ENCODE measurements at places on chromosomes 12 and 14. TPM values are rescaled to one million over a fixed set of nuclear protein-coding genes. Genes with fewer than 3 reads are reported as not detected.

GRCh38 chr12:94421868-94422740 is 37.6 kb downstream of the CEP83 start:
- DNase-seq, result no peak

DNA sequence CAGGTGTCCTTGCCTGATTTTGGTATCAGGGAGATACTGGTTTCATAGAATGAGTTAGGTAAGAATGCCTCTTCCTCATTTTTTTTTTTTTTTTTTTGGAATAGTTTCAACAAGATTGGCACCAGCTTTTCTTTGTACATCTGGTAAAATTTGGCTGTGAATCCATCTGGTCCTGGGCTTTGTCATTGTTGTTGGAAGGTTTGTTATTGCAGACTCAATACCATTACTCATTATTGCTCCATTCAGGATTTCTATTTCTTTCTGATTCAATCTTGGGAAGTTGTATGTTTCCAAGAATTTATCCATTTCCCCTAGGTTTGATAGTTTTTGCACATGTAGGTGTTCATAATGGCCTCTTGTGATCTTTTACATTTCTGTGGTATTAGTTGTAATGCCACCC is 126.0 kb upstream of the KITLG start:
- DNase-seq, result no peak

DNA sequence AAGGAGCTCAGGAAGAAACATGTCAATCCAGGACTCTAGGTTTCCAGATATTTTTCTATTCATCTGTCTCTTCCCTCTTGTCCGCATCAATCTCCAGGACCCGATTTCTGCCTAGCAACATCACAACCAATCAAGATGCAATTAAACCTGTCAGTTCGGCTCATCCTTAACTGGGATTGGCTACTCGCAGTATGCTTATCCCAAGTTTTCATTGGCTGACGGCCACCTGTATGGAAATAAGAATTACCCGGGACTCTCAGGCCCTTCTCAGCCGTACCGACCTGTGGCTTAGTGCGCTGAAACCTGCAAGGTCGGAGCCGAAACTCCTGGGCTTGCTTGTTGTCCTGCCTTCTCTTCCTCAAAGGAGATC is 20.4 kb upstream of the ATP5MC2 start:
- DNase-seq, result no peak

DNA sequence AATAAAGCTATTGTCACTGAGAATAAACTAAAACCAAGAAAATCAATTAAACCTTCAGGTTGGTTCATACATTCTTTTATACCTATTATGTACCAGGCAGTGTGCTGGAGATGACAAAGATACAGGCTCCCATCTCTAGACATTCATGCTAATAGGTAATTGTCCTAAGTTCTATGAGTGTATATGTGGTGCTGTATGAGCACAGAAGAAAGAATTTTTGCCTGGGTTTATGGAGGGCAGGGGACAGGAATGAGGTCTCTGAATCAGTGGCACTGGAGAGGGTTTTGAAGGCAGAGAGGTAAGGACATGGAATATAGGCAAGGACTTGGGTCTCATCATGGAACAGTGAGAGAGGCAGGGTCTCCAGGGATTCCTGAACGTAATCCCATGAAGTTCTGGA is 38.7 kb downstream of the MAP1LC3B2 start:
- DNase-seq, result no peak

DNA sequence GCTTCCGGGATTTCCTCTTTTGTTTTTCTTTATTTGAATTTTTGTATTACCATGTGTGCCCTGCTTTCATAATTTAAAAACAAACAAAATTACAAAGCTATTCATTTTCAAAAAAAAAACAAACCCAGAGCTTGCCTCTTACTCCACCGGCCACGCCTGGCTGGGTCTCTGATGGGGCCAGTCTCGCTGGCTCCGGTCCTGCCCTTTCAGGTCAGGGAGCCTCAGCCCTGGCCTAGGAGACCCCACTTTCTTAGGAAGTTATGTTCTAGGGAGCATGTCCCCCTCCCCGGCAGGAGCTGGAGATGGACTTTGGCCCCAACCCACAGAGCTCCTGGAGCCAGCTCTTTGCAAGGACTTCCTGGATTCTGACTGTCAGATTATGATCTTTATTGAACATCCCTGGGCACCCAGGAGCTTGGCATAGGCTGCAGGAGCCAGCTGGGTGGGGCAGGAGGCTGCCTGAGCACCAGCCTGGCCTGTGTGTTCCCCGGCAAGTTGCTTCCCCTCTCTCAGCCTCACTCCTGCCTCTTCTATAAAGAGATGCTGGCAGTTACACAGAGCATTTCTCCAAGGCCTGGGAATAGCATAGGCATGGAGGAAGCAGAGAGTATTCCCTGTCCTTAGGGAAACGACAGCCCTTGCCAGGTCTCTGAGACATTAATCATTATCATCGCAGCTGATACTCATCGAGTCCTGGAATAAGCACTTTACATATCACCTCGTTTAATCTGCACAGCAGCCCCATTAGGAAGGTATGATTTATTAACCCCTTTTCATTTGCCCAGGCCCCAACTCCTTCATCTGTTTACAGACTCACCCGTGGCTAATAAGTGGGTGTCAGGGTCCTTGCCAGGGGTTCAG is 3.5 kb downstream of the DEGS2 start:
- no peak for DNase-seq

DNA sequence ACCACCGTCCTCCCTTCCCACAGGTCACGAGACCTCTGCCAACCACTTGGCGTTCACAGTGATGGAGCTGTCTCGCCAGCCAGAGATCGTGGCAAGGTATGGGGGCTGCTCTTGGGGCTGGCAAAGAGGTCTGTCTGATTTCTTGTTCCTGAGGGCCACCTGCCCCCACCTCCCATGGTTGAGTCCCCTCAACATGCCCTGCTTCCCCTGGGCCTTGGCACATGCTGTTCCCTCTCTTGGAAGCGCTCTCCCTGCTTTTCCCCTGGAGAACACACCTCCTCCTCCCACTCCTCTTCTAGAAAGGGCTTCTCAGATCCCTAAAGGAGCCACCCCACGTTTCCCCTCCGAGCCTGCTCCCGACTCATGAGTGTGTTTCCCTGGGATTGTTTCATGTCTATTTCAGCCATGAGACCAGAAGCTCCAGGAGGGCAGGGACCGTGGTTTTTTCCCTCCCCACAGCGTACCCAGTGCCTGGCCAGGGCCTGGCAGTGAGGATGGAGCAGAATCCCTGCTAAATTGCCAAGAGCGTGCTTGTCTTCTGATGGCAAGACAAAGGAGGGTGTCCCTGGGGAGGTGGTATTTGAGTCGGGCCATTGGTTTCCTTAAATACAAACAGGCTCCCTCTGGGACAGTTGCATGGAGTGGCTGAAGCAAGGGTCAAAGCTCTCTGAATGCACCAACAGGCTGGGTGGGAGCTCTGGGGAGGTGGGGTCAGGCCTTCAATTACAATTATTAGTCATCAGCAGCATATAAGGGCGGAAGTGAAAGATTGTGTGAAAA is 34.1 kb downstream of the CYP46A1 start:
- no peak for DNase-seq

GRCh38 chr12:2214411-2214810 is 161.6 kb downstream of the CACNA1C start:
- DNase-seq, result no peak

GRCh38 chr14:87940894-87941293 is 52.1 kb downstream of the GALC start:
- no peak for DNase-seq

DNA sequence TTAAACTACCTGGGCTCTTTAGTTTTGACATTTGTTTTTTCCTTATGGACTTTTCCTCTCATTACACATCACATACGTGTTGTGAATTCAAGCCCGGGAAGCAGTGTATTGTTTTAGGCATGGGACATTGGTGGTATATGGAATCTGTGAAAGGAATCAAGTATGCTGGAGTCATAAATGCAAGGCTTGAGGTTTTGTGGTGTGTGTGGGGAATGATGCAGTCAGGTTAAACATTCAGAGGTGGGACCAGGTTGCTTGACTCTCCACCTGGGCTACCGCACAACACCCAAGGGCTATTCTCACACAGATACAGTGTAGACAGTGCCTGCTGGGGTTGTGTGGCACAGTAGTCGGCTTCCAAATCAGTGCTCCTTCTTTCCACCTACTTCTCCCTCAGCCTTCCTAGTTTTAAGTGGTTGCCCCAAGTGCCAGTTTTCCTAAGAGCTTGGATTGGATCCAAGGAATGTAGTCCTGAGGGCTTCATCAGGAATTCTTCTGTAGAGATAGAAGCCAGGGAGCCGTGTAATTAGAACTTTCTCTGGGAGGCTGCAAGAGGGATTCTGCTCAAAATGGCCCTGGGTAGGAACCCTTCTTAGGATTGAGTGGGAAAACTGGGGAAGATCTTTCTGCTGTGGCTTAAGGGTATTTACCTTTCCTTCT is 243.7 kb downstream of the C12orf75 start:
- DNase-seq, result no peak

Gene STAB2
- total RNA-seq, result not detected

- DNase-seq, result no peak
Observed at GRCh38 chr12:79420146-79420618, 270.6 kb downstream of the PAWR start.

- DNase-seq, result no peak
Observed at GRCh38 chr12:68028647-68029046, 39.4 kb downstream of the IFNG-AS1 start.

Gene FZD10
- 7.3 TPM for total RNA-seq
